A549 treated with CpdA at 1 μM for 4 hours (cell line): ENCODE measurements at places on chromosomes 1 and 21. TPM values are rescaled to one million over a fixed set of nuclear protein-coding genes. Genes with fewer than 3 reads are reported as not detected.

Gene TFF2
- 0.10 TPM in 1 of 5 replicates, not detected in the others for total RNA-seq

Gene OR2L13
- not detected in 5 replicates for total RNA-seq

Gene CFAP126
- 0.14 to 0.36 TPM (median 0.25 TPM) in 3 of 5 replicates, not detected in the others for total RNA-seq

Gene CLCC1
- total RNA-seq: 16.3 to 17.5 TPM (median 17.3 TPM) in 5 replicates

Gene TNFRSF14
- total RNA-seq: 0.08 to 0.22 TPM (median 0.16 TPM) in 4 of 5 replicates, not detected in the other

Gene GJA8
- not detected in 5 replicates for total RNA-seq

Gene CTSS
- total RNA-seq: 14.6 to 21.0 TPM (median 17.2 TPM) in 5 replicates

Gene GBP6
- total RNA-seq: not detected in 5 replicates

Gene TLR5
- 0.03 to 0.15 TPM (median 0.13 TPM) in 5 replicates for total RNA-seq

Gene CR1L
- 0.71 TPM in 1 of 5 replicates, not detected in the others for total RNA-seq

Gene OR2L3
- not detected in 5 replicates for total RNA-seq

Gene DCST1
- 0.02 TPM in 1 of 5 replicates, not detected in the others for total RNA-seq

Gene PTGS2
- total RNA-seq: 8.7 to 13.5 TPM (median 12.9 TPM) in 5 replicates

Gene RORC
- total RNA-seq: 0.03 to 0.06 TPM in 2 of 5 replicates, not detected in the others

Gene AADACL4
- not detected in 5 replicates for total RNA-seq

Gene MATN1
- 0.05 to 0.25 TPM (median 0.07 TPM) in 4 of 5 replicates, not detected in the other for total RNA-seq

Gene CRYZL1
- total RNA-seq: 10.7 to 16.6 TPM (median 15.2 TPM) in 5 replicates

Gene SPRR1A
- total RNA-seq: not detected in 5 replicates

Gene C1orf210
- total RNA-seq: not detected in 5 replicates

Gene TMEM81
- 2.4 to 3.9 TPM (median 2.8 TPM) in 5 replicates for total RNA-seq

Gene CELA2A
- not detected in 5 replicates for total RNA-seq

Gene ACP6
- 18.4 to 24.1 TPM (median 22.3 TPM) in 5 replicates for total RNA-seq

Gene LRRIQ3
- 0.81 to 1.1 TPM (median 0.94 TPM) in 5 replicates for total RNA-seq

Gene FAM72D
- 6.1 to 7.5 TPM (median 6.6 TPM) in 5 replicates for total RNA-seq

Gene PMF1
- 55.5 to 61.3 TPM (median 60.0 TPM) in 5 replicates for total RNA-seq

Gene SHE
- 0.02 to 0.07 TPM (median 0.03 TPM) in 5 replicates for total RNA-seq

Gene IFNLR1
- 0.73 to 1.6 TPM (median 1.1 TPM) in 5 replicates for total RNA-seq

Gene PTTG1IP
- total RNA-seq: 88.1 to 104 TPM (median 99.0 TPM) in 5 replicates

Gene AZIN2
- 0.84 to 2.2 TPM (median 1.3 TPM) in 5 replicates for total RNA-seq

Gene OLIG2
- not detected in 5 replicates for total RNA-seq

Gene SPRR5
- total RNA-seq: not detected in 5 replicates

Gene TMEM201
- total RNA-seq: 11.3 to 15.1 TPM (median 14.2 TPM) in 5 replicates

Gene SYTL1
- 0.12 to 0.66 TPM (median 0.50 TPM) in 5 replicates for total RNA-seq

Gene DCDC2B
- total RNA-seq: not detected in 5 replicates

Gene NBPF10
- total RNA-seq: 0.49 to 0.78 TPM (median 0.55 TPM) in 5 replicates

Gene SPATA46
- total RNA-seq: not detected in 5 replicates

Gene CLCA1
- total RNA-seq: not detected in 5 replicates

Gene RPTN
- not detected in 5 replicates for total RNA-seq

Gene ANGPTL7
- total RNA-seq: not detected in 5 replicates

Gene HES3
- not detected in 5 replicates for total RNA-seq

Gene EVA1C
- 36.4 to 41.5 TPM (median 39.7 TPM) in 5 replicates for total RNA-seq

Gene LPAR3
- 0.12 to 0.33 TPM (median 0.21 TPM) in 5 replicates for total RNA-seq

Gene ATP6V1G3
- not detected in 5 replicates for total RNA-seq

Gene MAEL
- total RNA-seq: not detected in 5 replicates

Gene MYBPH
- total RNA-seq: not detected in 5 replicates

Gene PADI1
- 1.3 to 2.3 TPM (median 1.8 TPM) in 5 replicates for total RNA-seq

Gene KRTAP13-2
- total RNA-seq: not detected in 5 replicates

Gene TGFBR3
- total RNA-seq: 3.0 to 3.6 TPM (median 3.1 TPM) in 5 replicates

Gene PGLYRP4
- not detected in 5 replicates for total RNA-seq

Gene ESPN
- 0.21 to 1.6 TPM (median 0.46 TPM) in 4 of 5 replicates, not detected in the other for total RNA-seq

Gene ALDH4A1
- 11.7 to 14.9 TPM (median 13.8 TPM) in 5 replicates for total RNA-seq

Gene ITGB2
- total RNA-seq: 0.66 to 1.3 TPM (median 0.76 TPM) in 5 replicates

Gene CATSPER4
- total RNA-seq: not detected in 5 replicates

Gene NPR1
- 0.80 to 1.2 TPM (median 0.95 TPM) in 5 replicates for total RNA-seq

Gene PLA2G2D
- total RNA-seq: 0.03 TPM in 1 of 5 replicates, not detected in the others

Gene TTC22
- total RNA-seq: not detected in 5 replicates

Gene LCE1F
- not detected in 5 replicates for total RNA-seq

Gene CXADR
- total RNA-seq: 6.3 to 9.2 TPM (median 8.6 TPM) in 5 replicates

Gene SMYD3
- 13.0 to 14.1 TPM (median 13.8 TPM) in 5 replicates for total RNA-seq
